ENCODE measurements at places on chromosomes 6 and 20. TPM values are rescaled to one million over a fixed set of nuclear protein-coding genes. Genes with fewer than 3 reads are reported as not detected.

Gene KIAA1755
- total RNA-seq: 13.5 TPM

DNA sequence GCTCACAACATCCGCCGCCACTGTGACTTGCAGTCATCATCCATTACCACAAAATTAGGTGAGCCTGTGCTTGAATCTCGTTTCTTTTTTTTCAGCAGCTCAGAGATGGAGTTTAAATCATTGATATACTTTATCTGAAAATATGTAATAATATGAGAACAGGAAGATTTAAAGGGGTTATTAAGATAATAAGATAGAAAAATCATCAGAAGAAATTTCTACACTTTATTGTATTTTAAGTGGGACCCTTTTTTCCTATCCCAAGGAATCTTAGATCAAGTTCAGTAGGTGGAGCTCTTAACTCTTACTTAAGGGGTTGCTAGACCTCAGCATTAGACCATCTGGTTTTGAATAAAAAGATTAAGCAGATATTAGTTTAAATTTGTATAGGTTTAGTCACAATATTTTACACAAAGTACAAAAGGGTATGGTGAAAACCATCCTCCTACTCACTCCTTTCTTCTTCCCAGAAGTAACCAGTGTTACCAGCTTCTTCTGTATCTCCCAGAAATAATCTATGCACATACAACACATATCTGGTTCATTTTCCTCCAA, 9.4 kb upstream of the NCOA7 start:
- peak overlapping the region; percentile 95 for H3K27ac ChIP-seq
- H3K4me1 ChIP-seq: peaks cover 5% of the 10 kb centered on the region
- no peaks in the 10 kb centered on the region for H3K36me3 ChIP-seq
- H3K4me3 ChIP-seq: peak overlapping the region; percentile 52
- H3K27me3 ChIP-seq: no peaks in the 10 kb centered on the region

- H3K4me1 ChIP-seq: no peaks in the 10 kb centered on the region
- no peak overlapping the region for H3K4me3 ChIP-seq
- H3K27ac ChIP-seq: peak overlapping the region; percentile 83
- no peaks in the 10 kb centered on the region for H3K27me3 ChIP-seq
Measured at GRCh38 chr6:169293196-169293595, 39.5 kb upstream of the THBS2 start.

Gene RGL2
- 34.4 TPM for total RNA-seq

Gene ZNF337
- total RNA-seq: 9.7 TPM

Gene COL10A1
- not detected for total RNA-seq

DNA sequence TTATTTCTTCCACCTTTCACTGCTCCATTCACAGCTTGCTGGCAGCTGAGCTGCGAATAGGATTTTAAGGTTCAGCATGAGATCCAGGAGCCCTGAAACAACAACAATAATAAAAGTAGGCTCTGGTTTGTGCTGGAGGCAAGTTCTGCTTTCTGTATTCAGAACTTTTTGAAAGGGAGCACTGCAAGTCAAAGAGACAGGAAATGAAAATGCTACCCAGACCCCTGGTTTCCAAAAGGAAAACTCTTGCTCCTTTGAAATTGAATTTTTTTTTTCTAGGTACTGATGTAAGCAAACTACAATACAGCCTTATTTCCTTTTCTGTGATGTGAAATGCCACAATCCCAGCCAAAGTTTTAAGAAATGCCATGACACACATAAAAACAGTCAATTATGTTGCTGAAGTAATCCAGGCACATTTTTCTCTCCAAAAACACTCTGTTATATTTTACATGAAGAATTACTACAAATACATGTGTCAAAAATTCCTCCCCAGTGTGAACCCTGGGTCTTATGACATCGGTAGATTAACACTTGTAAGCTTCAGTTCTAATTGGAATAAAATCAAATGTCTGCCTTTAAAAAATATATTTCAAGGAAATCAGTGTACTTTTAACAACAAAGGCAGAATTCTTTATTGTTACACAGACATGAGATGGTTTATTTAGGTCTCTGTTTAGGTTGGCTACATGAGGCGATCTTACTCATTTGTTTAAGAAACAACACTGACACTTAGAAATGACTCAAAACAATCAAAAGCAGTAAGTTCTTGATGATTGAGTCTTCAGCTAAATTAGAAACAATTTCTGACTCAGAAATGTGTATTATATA, 656.7 kb downstream of the EPHA7 start:
- no peaks in the 10 kb centered on the region for H3K36me3 ChIP-seq
- no peak for DNase-seq
- peak overlapping the region; percentile 5 for H3K27ac ChIP-seq
- H3K27me3 ChIP-seq: no peaks in the 10 kb centered on the region
- H3K4me3 ChIP-seq: no peak overlapping the region
- peaks cover 5% of the 10 kb centered on the region for H3K4me1 ChIP-seq

DNA sequence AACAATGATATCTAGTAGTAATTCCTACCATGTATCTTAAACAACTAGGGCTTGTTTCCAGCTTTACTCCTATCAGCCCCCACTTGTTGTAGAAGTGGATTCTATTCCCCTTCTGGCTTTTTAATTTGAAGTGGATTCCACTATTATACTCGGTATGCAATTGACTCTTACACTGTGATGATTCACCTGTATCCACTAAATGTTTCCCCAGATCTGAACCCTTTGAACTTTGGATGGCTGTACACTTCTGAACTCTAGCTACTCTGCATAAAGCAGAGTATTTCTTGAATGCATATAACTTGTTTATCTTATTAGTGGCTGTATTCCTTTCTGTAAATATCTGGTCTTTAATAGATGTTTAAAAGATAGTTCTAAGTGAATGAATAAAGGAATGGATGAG, 538.4 kb upstream of the NRSN1 start:
- H3K4me3 ChIP-seq: no peak overlapping the region
- H3K27me3 ChIP-seq: no peaks in the 10 kb centered on the region
- no peak overlapping the region for H3K27ac ChIP-seq
- no peak for DNase-seq
- H3K4me1 ChIP-seq: no peaks in the 10 kb centered on the region

GRCh38 chr6:167647306-167647705, 179.4 kb upstream of the AFDN start:
- H3K27ac ChIP-seq: no peak overlapping the region
- H3K27me3 ChIP-seq: no peaks in the 10 kb centered on the region
- H3K4me3 ChIP-seq: no peak overlapping the region
- H3K4me1 ChIP-seq: no peaks in the 10 kb centered on the region
- no peaks in the 10 kb centered on the region for H3K36me3 ChIP-seq

DNA sequence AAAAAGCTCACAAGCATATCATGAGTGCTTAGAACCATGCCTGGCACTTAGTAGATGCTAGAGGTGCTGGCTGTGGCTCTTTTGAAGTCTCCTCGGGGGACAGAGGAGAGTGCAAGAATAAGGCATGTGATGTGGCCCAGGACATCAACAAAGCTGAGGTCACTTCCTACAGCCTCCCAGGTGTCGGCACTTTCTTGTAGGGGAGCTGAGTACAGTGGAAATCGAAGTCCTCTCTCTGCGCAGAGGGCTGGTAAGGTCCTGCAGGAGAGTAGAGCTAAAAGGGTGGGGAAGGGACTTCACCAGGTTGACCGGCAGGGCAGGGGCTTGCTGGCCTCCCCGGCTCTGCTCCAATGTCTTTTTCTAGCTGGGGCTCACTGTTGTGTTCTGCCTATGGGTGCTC, 11.2 kb downstream of the SLC13A3 start:
- H3K27ac ChIP-seq: no peak overlapping the region
- H3K36me3 ChIP-seq: no peaks in the 10 kb centered on the region
- H3K4me3 ChIP-seq: no peak overlapping the region
- DNase-seq: no peak

Gene ANKRD6
- 22.9 TPM for total RNA-seq

DNA sequence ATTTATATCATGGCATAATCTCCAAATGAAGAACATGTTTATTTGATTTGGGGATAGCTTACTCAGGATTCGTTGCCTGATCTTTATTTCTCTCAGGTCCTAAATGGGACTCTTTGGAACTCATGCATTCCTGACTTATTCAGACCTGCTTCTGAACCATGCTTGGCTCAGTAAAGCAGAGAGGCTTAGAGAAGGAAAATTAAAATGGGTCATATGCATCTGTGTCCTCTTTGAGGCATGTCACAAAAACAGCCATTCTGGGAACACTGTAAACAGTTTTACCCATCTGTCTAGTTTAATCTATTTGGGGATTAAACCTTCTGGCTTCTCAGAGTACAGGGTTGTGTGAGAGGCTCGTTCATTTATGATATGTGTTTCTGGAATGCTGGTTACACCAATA, 1017.3 kb downstream of the KIF16B start:
- H3K4me3 ChIP-seq: no peak overlapping the region
- H3K27me3 ChIP-seq: no peaks in the 10 kb centered on the region
- DNase-seq: no peak
- H3K36me3 ChIP-seq: no peaks in the 10 kb centered on the region
- H3K4me1 ChIP-seq: no peaks in the 10 kb centered on the region

DNA sequence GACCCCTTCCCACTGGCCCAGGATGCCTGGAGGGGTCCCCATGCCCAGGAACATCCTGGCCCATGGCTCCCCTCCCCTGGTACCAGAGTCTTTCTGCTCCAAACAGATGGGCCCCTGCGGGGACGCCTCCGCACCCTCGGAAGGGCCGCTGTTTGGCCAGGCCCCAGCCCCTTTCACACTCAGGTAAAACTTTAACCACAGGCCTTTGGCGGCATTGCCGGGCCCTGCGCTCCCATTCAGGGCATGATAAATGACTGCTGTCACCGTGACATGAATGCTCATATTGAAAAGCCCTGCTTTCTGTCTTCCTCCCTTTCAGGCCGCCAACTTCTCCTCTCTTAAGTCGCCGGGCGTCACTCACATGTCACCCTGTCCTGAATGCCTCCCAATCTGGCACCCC, 141.5 kb upstream of the TOP1 start:
- H3K27me3 ChIP-seq: no peaks in the 10 kb centered on the region
- H3K4me3 ChIP-seq: no peak overlapping the region
- H3K27ac ChIP-seq: no peak overlapping the region
- DNase-seq: no peak

Gene TGM3
- total RNA-seq: 0.21 TPM

DNA sequence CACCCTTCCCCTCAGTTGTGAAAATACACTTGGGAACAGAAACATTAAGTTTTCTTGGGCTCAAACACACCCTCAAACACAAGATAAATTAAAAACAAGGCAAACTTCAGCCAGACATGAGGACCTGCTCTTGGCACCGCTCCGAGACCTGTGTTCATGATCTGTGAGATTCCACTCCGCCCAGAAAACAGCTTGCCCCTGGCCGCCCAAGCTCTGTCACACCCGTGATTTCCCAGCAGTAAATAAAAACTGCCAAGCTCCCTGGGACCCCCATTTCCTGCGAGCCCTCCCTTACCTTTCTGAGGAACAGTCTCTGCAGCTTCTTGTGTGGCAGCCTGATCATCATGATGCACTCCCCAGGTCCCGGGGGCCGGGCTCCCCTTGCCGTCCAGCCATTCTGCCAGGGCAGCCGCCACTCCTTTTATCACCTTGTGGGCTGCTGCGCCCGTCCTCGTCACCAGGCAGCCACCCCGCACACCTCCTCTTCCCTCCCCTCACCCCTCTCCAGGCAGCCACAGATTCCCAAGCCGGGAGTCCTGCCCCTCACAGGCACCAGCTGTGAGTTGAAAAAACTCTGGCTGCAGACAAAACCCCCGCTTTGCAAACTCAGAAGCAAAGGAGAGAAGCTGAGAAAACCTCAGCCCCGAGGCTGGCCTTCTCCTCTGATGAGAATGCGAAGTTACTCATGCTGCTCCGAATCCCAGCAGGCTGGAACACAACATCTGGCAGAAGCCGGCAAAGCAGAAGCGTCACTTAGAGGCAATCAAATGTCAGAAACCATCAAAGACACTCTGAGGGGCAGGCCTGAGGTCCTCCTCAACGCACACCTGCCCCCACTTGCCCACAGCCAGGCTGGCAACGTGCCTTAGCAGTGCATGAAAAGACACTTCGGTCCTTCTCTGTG, 130.4 kb upstream of the RPS6KA2 start:
- H3K27ac ChIP-seq: no peak overlapping the region
- H3K4me1 ChIP-seq: no peaks in the 10 kb centered on the region
- no peaks in the 10 kb centered on the region for H3K36me3 ChIP-seq
- H3K27me3 ChIP-seq: no peaks in the 10 kb centered on the region
- H3K4me3 ChIP-seq: peak overlapping the region; percentile 18

Gene SRSF12
- total RNA-seq: 2.8 TPM

DNA sequence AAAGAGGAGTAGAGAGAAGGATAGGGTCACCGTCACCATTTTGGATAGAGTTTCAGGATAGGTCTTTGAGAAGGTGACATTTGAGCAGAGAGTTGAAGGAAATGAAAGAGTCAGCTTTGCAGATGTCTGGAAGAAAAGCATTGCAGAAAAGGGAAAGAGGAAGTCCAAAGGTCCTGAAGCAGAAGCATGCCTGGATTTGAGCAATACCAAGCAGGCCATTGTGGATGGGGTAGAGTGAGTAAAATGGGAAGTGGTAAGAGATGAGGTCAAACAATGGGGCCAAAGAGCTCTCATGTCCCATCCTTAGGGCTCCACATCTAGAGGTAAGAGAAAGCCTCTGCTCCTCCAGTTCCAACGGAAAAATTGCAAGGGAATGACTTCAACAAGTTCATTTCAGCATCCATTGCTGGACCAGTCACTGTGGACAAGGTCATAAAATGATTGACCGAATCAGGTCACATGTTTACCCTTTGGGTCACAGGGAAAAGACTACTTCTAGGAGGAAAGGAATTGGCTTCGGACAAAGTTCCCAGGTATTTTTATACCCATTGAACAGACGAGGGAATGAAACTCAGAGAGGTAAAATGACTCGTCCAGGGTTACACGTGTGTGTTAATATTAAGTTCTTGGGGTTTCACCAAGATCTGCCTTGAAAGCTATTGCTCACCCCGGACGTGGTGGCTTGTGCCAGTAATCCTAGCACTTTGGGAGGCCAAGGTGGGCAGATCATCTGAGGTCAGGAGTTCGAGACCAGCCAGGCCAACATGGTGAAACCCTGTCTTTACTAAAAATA, 6.6 kb upstream of the SAMHD1 start:
- H3K27ac ChIP-seq: no peak overlapping the region
- no peak overlapping the region for H3K4me3 ChIP-seq
- no peak for DNase-seq

GRCh38 chr6:144159742-144160141, 9.4 kb downstream of the STX11 start:
- H3K4me3 ChIP-seq: no peak overlapping the region
- H3K36me3 ChIP-seq: no peaks in the 10 kb centered on the region
- no peaks in the 10 kb centered on the region for H3K27me3 ChIP-seq
- no peak overlapping the region for H3K27ac ChIP-seq
- DNase-seq: no peak
- H3K4me1 ChIP-seq: no peaks in the 10 kb centered on the region

DNA sequence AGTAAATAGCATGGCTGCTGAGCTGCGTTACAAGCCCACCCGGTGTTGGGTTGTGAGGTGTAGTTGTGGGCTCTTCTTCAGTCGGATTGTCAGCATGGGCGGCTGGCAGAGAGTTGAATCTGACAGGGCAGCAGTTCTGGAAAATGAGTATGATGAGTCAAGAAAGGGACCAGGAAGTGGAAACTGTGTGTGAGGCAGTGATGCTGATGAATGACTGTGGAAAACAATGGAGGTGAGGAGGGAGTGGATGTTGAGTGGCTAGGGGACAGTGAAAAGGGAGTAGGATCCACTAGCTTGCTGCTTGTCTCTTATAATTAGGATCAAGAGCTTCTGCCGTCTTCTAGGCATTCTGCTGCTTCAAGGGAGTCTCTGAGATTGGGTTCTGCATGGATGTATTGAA, 154.3 kb downstream of the ESR1 start:
- no peak overlapping the region for H3K27ac ChIP-seq
- H3K4me1 ChIP-seq: no peaks in the 10 kb centered on the region
- DNase-seq: no peak
- H3K27me3 ChIP-seq: no peaks in the 10 kb centered on the region

- no peak overlapping the region for H3K27ac ChIP-seq
- no peaks in the 10 kb centered on the region for H3K4me1 ChIP-seq
- no peaks in the 10 kb centered on the region for H3K27me3 ChIP-seq
- DNase-seq: peak; percentile 10
Measured at GRCh38 chr6:170010665-170011203, 259.3 kb downstream of the ERMARD start.

All from uterus (tissue), 4 donors.